ENCODE measurements at places on chromosomes 1 and 21.

DNA sequence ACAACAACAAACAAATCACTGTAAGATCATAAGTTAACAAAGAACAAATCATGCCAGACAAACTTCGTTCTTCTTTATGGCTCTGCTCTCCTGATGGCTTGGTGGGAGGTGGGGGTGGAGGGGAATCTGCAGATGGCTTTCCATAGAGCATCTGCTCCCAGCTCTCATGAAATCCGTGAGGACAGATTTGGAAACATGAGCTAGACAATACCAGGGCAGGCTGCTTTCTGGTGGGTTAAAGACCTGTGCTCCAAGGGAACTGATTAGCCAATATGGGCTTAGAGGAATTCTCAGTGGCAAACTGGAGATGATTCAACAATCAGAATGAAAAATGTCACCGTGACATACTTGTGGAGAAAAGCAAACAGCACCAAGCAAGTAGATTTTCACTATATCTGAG is 69.4 kb upstream of the TLR5 start:
- DNase-seq, result no peak

DNA sequence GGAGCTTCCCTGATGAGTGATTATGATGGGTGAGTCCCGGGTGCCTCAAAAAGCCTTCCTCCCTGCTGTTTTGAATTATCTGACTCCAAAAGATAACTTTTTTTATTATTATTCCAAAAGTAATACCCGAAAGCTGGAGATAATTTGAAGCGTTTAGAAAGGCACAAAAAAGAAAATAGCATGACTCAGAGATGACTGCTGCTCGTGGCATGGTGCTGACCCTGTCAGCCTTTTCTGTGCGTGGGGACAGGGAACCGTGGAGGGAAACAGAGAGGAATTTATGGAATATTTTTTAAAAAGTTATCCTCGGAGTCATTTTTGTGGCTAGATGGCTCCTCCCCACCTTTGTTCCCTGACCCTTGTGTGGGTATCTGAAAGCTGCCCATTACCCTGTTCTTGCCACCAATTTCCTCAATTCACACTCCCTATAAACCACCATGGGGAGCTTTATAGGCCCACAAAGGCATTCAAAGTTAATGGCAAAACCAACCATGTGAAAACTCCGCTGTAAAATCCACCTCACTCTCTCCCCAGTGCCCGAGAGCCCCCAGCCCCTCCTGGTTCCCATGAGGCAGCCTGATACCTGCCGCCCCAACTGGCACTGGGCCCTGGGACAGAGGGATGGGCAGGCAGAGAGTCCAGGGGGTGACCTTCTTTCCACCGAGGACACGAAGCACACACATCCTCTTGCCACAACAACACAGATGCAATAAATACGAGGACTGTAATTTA is 37.5 kb downstream of the IGSF21 start:
- DNase-seq, result no peak

- no peak for DNase-seq
Observed at GRCh38 chr1:68401506-68401905, 48.2 kb downstream of the RPE65 start.

DNA sequence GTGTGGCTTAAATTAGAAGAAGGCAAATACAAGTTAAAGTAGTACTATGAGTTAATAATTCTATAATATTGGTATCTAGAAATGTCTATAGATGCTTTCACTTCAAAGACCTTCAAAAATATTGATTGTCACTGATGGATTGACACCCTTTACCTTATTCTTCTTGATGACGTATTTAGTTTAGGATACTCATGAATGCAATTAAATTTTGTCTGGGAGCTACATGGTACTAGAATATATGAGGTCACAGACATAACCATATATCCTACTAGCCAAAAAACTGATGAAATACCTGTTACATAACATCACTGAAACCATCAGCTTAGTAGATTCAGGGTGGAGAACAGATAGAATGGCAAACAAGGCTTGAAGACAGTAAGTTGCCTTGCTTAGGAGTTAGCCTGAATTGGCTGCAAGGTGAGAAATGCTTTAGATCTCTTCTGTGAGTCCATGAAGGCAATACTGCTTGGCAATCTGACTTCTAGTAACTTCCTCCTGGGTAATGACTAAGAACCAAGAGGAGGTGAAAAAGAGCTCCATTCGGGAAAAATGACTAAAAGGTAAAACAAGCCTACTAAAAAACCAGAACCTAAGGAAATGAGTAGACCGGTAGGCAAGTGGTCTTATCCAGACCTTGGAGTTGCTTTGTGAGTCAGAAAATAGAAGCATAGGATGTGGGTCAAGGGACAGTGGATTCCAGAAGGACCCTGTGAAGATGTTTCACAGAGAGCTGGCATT is 16.9 kb upstream of the ARHGAP29 start:
- DNase-seq, result no peak

DNA sequence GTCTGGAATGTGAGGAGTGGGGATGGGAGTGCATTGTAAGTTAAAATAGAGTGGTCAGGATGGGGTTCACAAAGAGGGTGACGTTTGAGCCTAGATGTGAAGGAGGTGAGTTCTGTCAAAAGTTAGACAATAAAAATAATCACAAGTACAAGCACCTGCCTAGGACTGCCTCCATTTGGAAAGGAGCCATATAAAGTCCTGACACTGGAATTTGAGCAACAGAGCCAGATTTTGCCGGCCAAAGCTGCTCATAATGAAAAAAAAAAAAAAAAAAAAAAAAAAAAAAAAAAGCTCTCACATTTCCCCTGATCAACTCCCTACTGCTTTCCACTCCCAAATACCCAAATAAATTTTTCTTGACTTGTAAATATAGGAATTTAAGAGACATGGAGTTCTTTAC is 4.1 kb downstream of the PALMD start:
- no peak for DNase-seq

- DNase-seq, result no peak
Observed at GRCh38 chr1:213622365-213623063, 365.3 kb upstream of the PROX1 start.

GRCh38 chr1:5119366-5120234 is 465.2 kb downstream of the AJAP1 start:
- no peak for DNase-seq

DNA sequence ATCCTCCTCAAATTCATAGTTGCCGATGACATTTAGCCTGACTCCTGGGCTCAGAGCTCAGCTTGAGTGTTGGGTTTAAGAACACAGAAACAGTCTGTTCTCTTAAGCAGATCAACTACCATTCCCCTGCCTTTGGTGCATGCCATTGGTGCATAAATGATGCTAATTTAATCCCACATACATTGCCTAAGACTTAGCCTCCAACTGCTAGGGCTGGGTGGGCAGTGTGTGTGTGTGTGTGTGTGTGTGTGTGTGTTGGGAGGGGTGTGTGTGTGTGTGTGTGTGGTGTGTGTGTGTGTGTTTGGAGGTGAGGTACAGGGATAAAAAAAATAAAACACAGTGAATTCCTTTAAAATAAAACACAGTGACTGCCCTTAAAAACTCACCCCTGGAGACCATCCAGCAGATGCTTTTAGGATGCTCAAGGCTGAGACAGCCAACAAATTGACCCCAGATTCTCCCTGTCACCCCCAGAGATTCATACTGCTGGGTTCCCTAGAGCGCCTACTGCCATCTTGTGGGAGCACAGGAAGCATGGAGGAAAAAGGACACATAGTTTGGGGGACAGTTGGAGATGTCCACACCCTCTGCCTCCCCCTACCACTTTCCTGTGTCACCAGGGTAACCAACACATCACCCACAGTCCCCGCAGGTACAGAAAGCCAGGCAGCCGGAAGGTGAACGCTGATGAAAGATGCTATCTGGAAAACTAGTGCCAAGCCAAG is 30.6 kb downstream of the KLHDC7A start:
- no peak for DNase-seq

DNA sequence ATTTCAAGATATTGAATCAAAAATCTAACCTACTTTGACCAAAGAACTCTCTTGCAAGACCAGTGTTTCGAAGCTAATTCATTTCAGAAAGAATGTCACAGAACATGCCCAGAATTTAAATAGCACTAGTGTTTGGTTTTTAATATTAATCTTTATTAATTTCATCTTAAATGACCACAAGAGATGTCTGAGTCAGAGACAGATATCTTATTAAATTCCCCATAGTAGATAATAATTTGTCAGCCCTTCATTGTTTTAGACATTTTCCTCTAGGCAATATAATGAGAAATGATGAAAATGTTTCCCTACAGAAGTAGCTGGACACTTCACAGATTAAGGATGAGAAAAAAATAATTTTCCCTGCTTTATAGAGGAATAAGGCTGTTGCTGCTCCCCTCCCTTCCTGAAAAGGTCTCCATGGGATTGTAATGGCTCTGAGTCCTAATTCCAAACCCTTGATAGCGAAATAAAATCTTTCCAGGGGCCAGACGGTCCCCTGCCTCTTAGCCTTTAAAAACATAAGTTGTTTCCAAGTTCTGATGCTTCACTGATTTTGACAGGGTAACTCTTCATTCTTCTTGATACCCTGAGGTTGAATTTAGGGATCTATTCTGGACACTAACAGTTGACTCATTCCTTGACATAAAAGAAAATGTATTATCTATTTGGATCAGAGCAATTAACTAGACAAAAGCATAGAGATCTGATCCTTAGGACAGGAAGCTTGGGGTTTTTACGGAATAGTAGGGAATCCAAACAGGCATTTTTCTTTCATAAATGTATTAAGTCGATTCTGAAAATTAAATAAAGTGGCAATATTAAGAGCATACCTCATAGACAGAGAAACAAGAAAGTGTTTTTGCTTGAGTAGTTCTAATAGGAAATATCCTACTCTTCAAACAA is 820.8 kb downstream of the BRINP3 start:
- DNase-seq, result no peak

- no peak for DNase-seq
Observed at GRCh38 chr1:36706416-36706815, 223.7 kb upstream of the CSF3R start.

- no peak for DNase-seq
Observed at GRCh38 chr21:31078216-31078615, 39.9 kb upstream of the KRTAP19-8 start.

DNA sequence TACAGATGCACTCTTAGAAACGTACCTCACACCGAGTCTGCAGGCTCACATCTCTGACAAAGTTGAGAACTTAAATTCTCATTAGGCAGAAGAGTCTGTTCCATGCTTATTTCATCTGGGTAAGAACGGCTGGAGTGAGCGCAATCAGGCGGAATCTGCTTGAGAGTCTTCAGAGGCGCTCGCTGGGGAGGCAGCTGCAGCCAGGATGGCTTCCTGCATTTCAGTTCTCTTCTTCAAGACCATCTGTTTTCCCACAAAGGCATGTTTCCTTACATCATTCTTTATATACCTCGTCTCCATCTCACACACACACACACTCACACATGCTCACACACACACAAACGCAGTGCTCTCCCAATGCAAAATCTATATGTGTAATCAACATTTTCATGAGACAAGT is 497.1 kb downstream of the AJAP1 start:
- DNase-seq, result no peak

DNA sequence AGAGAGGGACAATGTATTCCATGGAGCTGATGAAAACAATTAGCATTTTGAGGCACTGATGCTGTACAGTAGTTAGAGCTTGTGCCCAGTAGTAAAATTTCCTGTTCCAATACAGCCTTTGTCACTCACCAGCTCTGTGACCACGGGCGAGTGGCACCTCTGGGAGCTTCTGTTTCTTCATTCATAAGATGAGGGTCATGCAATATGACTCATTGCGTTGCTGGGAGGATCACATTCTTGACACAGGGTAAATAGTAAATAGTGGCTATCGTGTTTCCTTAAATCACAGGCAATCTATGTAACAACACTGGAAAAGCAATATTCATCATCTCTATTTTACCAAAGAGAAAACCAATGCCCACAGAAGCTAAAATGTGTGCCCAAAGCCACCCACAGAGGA is 4.5 kb upstream of the LRRC52 start:
- peak; percentile 68 for DNase-seq

DNA sequence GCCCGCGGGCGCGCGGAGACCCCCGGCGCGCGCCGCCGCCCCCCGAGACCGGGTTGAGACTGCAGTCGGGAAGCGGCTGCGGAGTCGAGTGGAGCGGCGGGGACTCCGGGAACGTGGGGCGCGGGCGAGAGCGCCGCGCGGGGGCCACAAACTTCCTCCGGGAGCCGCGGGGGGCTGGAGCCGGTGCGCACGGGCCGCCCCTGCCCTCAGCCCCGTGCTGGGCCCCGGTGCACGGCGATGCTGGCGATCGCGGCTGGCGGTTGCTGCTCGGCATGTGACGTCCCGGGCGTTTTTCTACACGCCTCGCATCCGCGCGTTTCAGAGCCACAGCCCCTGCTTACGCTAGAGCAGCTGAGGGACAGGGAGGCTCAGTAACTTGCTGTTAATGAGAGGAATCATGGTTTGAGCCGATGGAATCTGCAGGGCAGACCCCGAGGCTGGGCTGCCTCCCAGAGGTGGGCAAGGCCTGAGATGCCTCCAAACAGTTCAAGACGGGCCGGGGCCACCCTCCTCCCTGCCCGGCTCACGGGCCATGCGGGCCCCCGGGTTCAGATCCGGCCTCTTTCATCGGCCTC is 520 bp downstream of the TMEM201 start:
- DNase-seq, result peak; percentile 10

DNA sequence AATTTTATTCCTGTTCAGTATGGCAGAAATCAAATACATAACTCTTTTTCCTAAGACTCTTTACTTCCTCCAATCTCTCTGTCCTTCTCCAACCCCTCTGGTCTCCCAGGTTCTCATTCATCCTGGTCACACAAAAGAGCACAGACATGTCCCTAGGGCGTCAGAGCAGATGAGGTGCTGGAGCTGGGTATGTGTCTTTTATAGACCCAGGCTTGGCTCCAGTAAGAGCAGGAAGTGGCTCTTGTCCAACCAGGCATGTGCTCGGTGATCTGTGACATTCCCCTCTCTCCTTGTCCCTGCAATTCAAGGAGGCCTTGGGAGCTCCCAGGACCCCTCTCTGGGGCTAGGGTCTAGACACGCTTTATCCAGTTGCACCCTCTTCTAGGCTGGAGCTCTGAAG is 18.0 kb upstream of the LCE2D start:
- DNase-seq, result no peak

DNA sequence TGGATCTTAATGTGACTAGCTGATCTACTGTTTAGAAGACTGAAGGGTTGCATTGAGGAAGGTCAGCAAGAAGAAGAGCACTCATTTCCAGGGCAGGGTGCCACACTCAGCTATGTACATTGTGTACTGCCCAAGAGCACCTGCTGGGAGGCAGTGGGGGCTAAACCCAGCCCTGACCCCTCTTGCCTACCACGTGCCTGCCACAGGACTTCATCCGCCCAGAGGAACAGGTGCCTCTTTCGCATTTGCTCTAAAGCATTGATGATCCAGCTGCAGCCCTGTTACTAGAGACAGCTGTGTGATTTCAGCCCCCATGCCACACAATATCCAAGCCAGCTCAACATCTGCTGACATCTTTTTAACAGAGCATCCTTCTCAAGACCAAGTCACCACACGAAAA is 341.8 kb downstream of the LMX1A start:
- no peak for DNase-seq

GRCh38 chr1:202685641-202686040 is 24.6 kb downstream of the SYT2 start:
- DNase-seq, result no peak
